Activated CD4-positive, alpha-beta T cell treated with anti-CD3 and anti-CD28 coated beads for 24 hours (primary cell): ENCODE measurements at places on chromosomes 5 and 9.

DNA sequence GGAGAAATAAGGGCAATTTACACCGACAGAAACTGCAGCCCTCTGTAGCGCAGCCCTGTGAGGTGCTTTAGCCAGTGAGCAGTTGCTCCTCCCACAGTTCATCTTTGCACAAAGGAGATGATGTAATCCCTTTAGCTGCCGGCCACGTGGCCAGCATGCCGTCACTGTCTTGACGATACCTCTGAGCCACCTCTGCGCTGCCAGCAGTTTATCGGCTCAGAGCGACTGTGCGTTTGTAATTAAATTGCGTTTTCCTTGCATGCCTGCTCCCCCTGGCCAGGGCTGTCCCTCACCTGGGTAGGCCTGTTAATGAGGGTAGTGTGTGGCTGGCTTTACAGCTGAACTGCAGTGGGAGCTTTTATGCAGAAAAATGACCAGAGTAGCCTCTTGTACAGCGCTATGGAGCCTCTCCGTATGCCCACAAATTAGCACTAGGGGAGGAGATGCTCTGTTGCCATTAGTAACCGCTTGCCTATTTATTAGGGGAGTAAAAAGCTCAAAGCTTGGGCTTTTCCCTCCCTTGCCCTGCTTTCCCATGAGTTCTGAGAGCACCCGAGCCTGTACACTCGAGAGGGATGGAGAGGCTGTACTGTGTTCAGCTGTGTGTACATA is 107.0 kb downstream of the TRIO start:
- DNase-seq, result no peak

DNA sequence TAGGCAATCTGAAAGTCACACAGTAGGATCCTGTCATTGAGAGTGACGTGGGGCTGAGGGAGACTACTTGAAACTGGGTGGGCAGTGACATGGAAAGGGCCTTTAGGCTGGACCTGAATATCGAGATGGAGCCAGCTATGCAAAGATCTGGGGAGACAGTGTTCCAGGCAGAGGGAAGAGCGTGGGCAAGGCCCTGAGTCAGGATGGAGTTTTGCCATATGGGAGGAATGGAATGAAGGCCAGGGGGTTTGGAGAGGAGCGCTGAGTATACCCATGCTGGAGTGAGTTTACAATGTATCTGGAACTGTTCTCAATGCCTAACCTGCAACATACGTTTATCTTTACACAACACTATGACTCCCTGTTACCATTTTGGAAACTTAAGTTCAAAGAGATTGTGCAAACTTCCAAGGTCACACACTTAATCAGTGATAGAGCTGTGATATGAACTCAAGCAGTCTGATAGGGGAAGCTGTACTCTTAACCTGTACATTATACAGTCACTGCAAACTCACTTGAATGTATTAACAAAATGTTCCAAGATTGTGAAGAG is 33.5 kb downstream of the INSYN2B start:
- DNase-seq, result no peak

- no peak for DNase-seq
These were observed 21.9 kb upstream of the CAPSL start for GRCh38 chr5:35960328-35960727.

GRCh38 chr5:140175367-140176030 is 511 bp downstream of the CYSTM1 start:
- peak; percentile 24 for DNase-seq

- DNase-seq, result no peak
These were observed 50.9 kb upstream of the C5orf58 start for GRCh38 chr5:170181902-170182301.

- no peak for DNase-seq
These were observed 7.8 kb downstream of the SLC9A3 start for GRCh38 chr5:516338-516925.

DNA sequence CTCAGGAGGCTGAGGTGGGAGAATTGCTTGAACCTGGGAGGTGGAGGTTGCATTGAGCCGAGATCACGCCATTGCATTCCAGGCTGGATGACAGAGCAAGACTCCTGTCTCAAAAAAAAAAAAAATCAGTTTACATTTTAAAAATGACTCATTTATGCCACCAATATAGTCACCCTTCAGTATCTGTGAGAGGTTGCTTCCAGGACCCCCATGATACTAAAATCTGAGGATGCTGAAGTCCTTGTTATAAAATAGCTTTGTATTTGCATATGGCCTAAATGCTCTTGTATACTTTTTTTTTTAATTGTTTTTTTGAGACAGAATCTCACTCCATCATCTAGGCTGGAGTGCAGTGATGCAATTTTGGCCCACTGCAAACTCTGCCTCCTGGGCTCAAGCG is 5.8 kb downstream of the OCLN start:
- DNase-seq, result no peak

DNA sequence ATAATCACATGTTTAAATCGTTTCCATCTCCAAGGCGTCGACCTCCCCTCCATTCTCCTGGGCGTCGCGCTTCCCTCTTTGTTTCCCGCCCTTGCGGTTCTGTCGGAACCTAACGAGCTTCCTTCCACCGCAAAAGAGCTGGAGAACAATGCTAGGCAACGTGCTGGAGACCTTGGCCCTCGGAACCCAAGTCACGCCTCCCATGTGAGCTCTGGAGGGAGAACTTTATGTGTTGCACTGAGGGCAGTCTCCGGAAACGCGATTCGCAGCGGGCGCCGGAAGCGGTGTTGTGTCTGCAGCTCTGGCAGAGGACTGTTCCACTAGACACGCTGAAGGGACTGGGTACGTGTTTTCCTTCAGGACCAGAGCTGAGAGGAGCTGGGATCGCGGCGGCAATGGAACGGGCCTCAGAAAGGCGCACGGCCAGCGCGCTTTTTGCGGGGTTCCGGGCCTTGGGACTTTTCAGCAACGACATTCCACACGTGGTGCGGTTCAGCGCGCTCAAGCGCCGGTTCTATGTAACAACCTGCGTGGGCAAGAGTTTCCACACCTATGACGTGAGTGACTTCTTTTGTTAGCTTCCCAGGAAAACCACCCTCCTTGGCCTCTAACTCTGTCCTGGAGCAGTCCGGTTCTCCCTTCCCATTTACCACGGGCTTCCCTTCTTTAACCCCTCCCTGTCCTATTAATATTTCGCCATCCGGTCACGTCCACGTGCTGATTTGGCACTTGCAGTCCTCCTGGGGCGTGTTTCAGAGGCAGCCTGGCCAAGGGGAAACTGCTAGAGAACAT is at the start of gene WDR36:
Gene WDR36 (plus strand): TSS at position 287 of the 792 bp plus-strand sequence. CDS start 109 bp downstream, at position 396.
- peak; percentile 78 for DNase-seq

- DNase-seq, result no peak
These were observed 18.1 kb upstream of the RPL26L1 start for GRCh38 chr5:172941067-172941516.

DNA sequence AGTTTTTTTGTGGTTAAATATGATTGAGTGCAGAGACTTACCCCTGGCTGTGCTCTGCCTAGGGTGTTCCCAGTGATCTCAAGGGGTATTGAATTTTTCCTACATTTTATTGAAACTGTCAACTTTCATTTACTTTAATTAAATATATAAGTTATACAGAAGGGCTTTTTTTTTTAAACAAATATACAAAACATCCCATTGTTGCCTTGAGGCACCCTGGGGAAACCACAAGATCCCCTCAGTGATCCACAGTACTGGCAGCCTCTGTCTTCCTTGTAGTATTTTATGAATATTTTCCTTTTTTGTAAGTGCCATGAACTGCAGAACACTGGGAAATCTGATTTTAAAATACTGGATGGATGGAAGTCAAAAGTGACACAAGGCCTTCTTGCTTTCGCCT is 123.7 kb downstream of the TLE1 start:
- DNase-seq, result no peak

GRCh38 chr5:172325452-172325851 is 41.9 kb upstream of the UBTD2 start:
- DNase-seq, result no peak

- DNase-seq, result no peak
These were observed 22.0 kb upstream of the FGFR4 start for GRCh38 chr5:177064500-177065277.

DNA sequence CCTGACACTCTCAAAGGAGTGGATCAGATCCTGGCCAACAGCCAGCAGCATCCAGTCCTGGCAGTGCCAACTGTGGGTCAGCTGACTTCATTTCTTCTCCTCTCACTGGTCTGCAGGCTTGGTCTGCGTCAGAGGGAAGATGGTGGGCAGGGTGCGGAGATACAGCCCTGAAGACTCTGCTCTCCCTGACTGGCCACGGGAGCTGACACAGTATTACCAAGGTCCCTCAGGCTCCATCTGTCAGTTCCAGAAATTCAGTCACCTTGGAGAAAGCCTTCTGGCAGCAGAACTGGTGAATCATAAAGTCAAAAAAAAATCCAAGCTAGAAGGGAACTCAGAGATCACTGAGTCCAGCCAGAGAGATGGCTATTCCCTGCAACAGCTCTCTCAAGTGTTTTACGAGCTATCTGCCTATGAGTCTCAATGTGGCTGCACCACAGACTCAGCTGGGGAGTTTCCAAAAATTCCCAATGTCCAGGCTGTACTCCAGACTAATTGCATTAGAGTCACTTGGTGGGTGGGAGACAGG is 27.9 kb downstream of the C1QTNF2 start:
- DNase-seq, result no peak

DNA sequence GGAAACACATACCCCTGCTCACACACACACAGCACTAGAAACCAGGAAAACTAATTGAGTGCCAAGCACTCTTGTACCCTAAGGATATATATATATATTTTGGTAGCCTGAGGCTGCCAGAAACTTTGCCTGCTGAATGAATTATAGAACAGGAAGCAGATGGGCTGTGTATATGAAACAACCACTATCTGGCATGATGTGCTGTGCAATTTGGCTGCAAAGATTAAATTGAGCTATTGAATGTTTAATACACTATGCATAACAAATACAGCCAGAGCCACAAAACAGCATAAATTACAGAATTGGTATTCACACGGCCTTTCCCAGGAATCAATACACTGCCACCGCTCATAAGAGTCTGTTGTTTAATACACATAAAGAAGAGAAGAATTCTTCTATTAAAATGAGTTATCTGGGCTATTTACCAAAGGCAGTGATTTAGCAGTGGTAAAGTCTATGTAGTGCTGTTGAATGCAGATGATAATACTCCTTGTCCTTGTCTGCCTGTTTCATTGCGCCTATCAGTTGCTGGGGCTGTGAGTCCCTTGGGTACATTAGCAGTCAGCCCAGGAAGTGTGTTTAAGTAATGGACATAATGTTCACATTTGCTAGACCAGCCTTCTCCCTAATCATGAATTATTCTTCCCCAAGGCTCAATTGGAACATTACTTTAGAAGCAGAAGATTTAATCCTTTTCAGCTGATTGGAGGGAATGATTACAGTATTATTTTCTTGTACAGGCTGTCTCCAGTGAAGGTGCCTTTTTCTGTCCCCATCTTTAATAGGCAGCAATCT is 294.3 kb downstream of the TLE1 start:
- no peak for DNase-seq

DNA sequence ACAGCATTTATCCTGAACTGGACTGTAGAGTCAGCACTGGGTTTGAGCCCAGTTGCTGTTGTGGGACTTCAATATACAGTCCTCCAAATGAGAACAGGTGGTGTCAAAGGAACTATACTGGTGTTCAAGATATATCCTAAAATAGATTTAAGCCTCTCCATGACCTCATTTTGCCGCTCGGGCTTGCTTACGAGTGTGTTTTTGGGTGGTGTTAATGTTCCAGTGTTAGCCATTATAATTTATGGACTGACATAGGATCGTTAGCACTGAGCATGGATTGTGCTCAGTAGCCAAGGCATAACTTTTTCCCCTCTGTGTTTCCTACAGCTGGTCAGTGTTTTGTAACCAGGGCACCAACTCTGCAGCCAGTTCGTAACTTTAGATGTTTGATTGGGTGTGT is 306.6 kb downstream of the SPATA31D1 start:
- DNase-seq, result no peak

DNA sequence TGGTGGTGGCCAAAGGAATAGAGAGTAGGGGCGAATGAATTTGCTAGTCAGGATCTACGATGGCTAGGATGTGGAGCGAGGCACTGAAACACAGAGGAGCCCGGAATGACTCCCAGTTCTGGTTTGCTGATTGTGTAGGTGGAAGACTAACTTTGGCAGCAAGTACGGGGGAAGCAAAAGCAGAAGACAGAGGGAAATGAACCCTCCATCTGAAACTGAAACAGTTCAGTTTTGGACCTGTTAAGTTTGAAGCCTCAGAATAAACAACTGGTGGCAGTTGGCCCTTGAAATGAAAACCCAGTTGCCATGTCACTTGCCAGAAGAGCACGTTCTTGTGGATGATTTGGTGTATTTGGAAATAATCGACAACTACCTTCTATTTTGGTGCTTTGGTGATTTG is 15.4 kb upstream of the SMIM15 start:
- DNase-seq, result no peak

DNA sequence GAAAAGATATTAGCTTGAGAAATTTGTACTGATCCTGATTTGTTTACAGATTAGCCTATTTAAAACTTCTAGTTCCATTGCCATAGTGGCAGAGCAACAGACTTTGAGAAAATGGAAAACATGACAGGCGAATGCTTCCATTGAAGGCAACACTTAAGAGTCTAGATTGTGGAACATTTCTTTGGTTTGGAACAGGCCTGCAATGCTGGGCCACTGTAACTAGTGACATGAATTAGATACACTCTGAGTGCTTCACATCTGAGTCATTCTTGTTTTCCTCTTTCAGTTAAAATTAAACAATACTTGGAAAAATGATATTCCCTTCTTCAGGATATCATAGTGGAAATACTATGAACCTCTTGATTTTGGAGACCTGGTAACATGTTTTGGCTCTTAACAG is 453.6 kb upstream of the TUSC1 start:
- DNase-seq, result no peak

- DNase-seq, result no peak
These were observed 14.2 kb upstream of the AGGF1 start for GRCh38 chr5:77015938-77016569.

GRCh38 chr5:53479590-53480415 is 626 bp upstream of the FST start:
- no peak for DNase-seq

DNA sequence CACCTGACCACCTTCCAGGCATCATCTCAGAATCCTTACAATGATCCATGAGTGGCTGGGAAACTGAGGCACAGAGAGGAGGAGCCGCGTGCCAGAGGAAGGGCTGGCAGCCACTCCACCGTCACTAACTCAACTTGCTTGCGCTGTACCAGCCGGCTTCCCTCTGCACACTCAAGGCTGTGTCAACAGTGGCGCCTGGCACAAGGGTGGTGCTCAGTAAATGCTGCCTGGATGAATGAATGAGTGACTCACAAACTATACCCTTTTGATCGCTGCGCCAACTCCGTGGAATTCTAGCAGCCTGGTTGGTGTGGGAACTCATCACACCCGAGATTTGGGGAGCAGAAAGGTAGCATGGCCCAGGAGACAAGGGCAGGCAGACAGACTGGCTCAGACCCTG is 21.9 kb downstream of the PRRX2 start:
- DNase-seq, result no peak

- DNase-seq, result no peak
These were observed 31.1 kb downstream of the ANKS6 start for GRCh38 chr9:98765256-98765655.

GRCh38 chr5:143231973-143232812 is 171.3 kb downstream of the NR3C1 start:
- DNase-seq, result no peak

- no peak for DNase-seq
These were observed 582.0 kb upstream of the TUSC1 start for GRCh38 chr9:26260238-26260637.

GRCh38 chr9:109478051-109478563 is 20.0 kb downstream of the PTPN3 start:
- no peak for DNase-seq
